GM06990 (cell line): ENCODE measurements at places on chromosomes 3 and 15.

DNA sequence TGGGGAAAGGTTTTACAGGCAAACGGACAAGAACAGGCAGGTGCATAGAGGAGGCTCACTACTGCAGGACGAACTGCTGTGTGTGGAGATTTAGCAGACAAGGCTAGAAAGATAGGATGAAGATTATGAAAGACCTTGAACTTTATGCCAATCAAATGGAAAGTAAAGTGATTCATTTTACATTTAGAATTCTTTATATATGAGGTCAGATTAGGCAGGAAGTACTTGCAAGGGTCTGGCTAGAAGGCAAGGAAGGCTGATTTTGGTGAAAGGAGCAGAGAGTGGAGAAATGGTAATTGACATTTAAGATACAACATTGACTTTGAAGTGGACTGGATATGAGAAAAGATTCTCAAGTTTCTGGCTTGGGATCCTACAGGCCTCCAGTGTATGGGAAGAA, 33.6 kb downstream of the PLSCR4 start:
- DNase-seq = no peak

DNA sequence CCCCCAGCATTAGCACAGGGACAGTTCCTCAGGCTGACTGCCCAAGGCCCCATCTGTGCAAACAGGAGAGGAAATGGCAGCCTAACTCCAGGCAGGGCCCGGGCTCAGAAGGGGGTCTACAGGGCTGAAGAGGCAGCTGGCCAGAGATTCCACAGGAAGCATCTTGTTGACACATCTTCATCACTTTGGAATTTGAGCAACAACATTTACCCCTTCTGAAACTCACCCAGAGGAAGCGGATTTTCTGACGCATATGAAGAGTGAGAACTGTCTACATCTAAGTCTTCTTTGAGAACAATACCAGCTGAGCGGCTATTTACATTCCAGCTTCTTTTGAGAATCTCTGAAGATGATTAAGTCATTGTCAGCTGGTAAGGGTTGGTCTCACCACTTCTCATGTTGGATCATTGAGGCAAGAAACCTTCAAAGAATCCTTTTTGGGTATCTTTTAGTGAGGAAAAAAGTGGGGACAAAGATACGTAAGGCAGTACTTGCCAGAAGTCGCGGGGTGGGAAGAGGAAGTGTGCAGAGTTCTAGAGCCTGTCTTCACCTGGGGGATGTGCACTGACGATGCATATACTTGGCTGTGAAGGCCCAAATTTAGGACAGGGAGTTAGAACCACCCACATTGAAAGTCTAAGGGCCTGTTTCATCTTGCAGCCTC, 25.4 kb upstream of the SRP14 start:
- peak; percentile 72 for DNase-seq

DNA sequence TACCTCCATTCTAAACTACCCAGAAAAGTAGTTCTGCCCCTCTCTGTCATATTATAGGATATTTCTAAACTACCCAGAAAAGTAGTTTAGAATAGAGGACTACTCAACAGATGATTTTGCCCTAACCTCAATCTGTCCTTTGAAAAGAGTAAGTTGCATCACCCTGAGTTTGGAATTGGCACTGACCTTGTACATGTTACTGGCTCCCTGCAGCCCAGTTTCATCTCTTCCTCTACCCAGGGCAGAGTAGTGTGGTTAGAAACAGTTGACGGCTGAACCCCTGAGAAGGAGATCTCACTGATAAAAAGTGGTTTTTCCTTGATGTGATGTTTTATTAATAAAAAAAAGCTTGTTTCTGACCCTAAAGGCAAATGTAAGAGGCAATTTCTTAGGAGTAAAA, 340.5 kb upstream of the NECTIN3 start:
- DNase-seq = no peak

DNA sequence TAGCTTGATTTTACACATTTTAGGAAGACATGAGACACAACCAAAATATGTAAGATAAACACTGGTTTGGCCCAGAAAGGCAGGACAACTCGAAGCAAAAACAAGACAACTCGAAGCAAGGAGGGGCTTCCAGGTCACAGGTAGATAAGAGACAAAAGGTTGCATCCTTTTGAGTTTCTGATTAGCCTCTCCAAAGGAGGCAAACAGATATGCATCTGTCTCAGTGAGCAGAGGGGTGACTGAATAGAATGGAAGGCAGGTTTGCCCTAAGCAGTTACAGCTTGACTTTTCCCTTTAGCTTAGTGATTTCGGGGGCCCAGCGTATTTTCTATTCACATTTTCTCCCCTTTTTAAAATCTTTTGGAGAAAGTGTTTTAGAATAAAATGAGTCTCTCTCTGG, 74.7 kb downstream of the GLDN start:
- no peak for DNase-seq

- no peak for DNase-seq
Observed at GRCh38 chr15:29687204-29687815, 135.0 kb downstream of the TJP1 start.

DNA sequence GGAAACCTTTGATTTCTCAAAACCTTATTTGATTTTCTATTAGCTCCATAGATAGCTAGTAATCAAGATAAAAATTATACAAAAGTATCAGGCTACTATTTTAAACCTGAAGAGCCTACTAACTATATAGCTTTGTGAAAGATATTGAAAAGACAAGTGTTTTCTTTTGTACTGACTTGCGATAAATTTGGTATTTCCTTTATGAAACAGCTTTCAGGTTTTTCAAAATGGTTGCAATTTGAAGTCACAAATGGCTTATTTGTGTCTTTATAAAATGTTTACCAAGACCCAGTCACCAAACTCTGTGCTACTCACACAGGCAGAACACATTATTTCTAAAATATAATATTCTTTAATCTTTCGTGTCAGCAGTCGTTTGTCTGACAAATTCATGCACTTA, 167.5 kb upstream of the ALCAM start:
- DNase-seq = no peak

GRCh38 chr3:45333549-45333948, 54.8 kb upstream of the LARS2 start:
- DNase-seq = no peak

DNA sequence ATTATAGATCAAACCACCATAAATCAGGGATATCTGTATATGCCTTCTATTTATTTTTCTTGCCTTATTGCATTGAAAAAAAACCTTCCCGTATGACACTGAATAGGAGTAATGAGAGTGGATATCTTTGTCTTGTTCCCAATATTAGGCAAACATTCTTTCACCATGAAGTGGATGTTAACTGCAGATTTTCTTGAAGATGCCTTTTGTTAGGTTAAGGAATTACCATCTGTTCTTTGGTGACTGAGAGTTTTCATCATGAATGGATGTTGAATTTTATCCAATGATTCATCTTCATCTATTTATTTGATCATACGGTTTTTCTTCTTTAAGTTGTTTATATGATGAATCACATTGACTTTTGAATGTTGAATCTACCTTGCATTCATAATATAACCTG, 47.1 kb upstream of the MECOM start:
- DNase-seq = no peak

DNA sequence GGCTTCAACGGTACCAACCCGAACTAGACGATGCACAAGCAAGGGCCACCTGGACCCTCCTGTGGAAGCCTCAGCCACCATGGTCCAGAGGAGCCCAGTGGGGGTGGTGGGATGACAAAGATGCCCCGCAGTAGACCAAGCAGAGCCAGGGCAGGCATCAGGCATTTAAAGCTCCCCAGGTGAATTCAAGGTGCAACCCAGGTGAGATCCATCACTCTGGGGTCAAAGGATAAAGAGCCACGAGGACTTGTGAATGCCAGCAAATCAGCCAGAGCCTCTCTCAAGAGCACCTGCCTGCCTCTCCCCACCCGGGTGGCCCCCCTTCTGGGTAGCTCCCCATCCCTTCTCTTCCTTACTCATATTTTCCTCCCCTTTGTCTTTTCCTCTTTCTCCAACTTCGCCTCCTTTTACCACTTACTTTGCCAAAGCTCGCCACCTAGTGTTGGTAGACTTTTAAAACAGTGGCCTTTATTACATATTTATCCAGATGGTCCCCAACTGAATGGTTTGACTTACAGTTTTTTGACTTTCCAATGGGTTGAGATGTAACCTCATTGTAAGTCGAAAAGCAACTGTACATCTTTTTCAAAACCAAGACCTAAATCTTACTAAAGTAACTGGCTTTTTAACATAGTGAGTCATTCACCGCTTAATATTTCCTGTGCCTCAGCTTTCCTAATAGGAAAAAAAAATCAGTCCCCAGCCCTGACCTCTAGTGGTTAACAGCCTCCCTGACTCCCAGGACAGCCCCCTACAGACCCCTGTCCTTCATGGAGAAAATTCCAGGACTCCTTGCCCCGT, 18.8 kb downstream of the PLA2G4F start:
- DNase-seq = no peak

DNA sequence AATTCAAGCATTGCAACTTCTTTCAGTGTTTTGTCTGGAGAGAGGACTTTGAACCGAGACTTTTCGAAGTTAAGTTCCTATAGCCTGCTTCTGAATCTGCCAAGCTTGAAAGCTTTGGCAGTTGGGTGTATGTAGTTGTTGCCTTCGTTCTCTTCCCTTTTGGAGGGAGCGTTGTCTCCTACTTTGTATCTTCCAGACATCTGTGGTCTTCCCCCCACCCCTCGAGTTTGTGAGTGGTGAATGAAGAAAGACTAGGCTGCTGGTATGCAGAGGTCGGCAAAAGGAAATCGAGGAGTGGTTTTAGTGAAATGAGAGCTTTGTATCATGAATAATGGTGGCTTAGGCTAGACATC, 1.3 kb downstream of the CTNNB1 start:
- DNase-seq = no peak

GRCh38 chr15:85681386-85681785, 113.3 kb downstream of the KLHL25 start:
- DNase-seq = no peak

GRCh38 chr3:37097776-37098175, 76.6 kb downstream of the LRRFIP2 start:
- no peak for DNase-seq

- no peak for DNase-seq
Observed at GRCh38 chr15:25238716-25239470, 199.9 kb downstream of the UBE3A start.

DNA sequence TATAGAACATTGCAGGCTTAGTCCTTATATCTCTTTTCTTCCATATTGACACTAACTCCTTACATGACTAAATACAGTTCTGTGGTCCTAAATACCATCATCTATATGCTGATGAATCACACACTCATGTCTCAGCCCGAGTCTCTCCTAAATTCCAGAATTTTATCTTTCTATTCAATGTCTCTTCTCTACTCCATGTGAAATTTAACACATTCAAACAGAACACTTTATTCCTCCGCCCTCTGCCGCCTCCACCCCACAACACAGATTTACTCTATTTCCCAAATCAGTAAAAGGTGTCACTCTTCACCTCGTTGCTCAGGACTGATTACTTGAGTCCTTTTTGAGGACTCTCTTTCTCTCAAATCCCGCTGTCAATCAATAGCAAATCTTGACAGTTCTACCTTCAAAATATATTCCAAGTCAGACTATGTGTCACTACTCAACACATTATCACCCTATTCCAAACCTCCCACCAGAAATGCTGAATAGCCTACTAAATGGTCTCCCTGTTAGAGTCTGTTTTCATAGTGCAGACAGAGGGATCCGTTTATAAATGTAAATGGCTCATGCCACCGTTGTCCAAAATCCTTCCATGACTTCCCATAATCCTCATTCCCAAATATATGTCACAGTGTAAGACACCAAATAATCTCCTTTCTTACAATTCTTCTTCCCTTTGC, 230.3 kb downstream of the FGF12 start:
- DNase-seq = no peak

- no peak for DNase-seq
Observed at GRCh38 chr3:134249296-134249841, 1.3 kb downstream of the RYK start.

DNA sequence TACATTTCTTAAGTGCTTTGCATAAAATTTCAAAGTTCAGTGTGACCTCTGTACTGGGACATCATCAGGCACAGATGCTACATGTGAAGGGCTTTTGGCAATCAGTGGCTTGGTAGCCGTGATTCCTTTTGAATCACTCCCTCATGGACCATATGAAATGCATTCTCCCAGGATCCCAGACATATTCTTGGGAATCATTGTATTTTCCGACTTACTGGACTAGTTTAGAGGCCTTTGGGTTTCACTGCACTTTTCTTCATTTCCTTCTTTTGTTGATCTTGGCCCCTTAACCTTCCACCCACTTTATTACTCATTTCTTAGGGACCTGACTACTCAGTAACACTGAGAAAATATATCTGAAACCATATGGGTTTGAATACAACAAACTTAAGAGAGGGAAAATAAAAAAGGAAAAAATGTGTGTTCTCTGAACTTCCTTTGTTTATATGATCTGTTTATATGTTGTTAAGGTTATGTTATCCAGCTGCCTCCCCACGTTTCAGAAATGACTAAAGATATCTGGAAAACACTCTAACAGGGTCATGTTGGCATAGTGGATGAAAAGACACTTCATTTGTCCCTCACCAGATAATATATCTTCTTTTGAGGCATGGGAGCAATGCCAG, 35.1 kb downstream of the HMG20A start:
- no peak for DNase-seq

GRCh38 chr3:163891771-163892170, 1186.5 kb downstream of the SI start:
- DNase-seq = no peak

- no peak for DNase-seq
Observed at GRCh38 chr3:156612903-156613302, 58.0 kb upstream of the SSR3 start.

DNA sequence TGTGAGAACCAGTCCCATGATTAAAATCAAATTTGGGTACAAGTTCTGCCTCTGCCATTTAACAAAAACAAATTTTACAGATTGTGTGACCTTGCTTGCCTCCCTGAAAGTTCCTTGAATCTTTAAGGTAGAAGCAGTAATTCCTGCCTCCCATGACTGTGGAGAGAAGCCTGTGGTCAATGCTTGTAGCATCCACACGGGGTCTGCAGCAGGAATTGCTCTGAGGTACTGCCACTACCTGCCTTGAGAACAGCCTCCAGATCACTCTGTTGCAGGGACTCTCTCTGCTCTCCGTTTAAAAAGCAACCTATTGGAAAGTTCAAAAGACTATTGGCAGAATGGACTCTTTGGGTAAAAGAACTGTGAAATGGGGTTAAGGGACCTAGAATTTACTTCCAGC, 75.9 kb downstream of the SST start:
- DNase-seq = no peak

- no peak for DNase-seq
Observed at GRCh38 chr3:149333176-149333859, at the start of gene TM4SF18. Gene TM4SF18 (minus strand): TSS chr3:149333636. CDS start chr3:149333382, 254 bp downstream.

DNA sequence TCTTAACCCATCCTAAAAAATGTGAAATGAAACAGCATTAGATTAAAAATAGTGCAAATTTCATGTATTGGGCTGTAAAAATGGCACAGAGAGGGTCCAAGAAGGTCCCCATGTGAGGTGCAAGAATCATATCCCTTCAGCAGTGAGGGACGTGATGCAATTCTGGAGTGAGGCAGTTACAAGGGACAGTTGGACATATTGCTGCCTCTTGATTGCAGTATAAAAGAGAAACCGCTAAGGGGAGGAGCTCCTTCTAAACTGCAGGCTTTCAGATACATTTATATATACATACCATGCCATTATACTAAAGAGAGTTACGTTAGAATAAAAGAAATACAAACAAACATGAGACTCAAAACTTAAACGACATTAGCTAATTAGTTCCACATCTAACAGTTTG, 304.2 kb upstream of the CTNNB1 start:
- no peak for DNase-seq
